ENCODE measurements at places on chromosomes 3 and 15.
A peak's percentile ranks its signal among the peaks of the same experiment; 100 is the strongest.

DNA sequence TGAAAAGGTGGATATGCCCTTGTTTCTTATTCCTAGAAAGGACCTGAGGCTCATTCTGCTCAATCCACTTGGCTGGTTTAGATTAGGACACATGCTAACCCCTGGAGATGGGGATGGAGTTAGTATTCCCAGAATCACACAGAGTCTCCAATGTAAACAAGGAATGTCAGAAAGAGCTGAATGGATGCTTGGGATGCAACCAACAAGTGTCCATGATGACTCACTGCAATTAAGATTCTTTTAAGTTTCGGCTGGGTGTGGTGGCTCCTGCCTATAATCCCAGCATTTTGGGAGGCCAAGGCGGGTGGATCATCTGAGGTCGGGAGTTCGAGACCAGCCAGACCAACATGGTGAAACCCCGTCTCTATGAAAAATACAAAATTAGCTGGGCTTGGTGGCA lies 315.5 kb upstream of the AZI2 start:
- no peak for DNase-seq

GRCh38 chr3:193828477-193828876 lies 235.5 kb downstream of the OPA1 start:
- DNase-seq, result no peak

DNA sequence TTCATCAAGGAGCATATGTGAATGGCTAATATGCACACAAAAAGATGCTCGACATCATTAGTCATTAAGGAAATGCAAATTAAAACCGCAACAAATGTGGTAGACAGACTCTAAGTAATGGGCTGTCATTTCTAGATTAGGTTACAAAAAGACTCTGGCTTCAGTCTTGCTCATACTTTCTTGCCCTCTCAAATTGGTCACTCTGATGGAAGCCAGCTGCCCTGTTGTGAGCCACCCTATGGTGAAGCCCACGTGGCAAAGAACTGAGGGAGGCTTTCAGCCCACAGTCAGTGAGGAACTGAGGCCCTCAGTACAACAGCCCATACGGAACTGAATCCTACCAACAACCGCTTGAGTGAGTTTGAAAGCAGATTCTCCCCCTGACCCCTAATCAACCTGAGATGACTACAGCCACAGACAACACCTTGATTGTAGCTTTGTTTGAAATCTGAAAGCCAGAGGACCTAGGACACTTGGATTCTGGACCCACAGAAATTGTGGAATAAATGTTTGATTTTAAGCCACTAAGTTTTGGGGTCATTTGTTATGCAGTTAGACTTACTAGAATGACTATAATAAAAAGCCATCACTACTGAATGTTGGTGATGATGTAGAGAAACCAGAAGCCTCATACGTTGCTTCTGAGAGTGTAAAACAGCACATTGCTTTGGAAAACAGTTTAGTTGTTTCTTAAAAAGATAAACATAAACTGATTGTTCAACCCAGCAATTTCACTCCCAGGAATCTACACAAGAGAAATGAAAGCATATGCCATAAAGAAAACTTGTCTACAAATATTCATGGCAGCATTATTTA lies 45.7 kb downstream of the EHHADH start:
- DNase-seq, result no peak

GRCh38 chr3:107524841-107525643 lies 2.3 kb downstream of the BBX start:
- peak; percentile 49 for DNase-seq

- no peak for DNase-seq
Measured at GRCh38 chr3:53696401-53697172, 149.6 kb downstream of the CHDH start.
